MV-4-11 (cell line): ENCODE measurements at places on chromosomes 12 and 14.

DNA sequence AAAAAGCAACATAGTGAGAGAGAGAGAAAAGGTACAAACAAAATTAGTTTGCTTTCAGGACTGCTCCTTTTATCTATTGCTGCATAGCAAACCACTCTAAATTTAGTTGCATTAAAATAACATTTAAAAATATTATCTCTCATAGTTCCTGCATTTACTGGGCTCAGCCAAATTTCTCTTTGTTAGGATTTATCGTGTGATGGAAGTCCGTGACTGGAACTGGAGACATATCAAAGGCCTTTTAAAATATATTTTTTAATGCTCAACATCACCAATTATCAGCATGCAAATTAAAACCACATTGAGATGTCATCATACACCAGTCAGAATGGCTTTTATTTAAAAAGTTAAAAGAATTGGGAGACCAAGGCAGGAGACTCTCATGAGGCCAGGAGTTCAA is 107.6 kb upstream of the SYT1 start:
- DNase-seq = no peak

DNA sequence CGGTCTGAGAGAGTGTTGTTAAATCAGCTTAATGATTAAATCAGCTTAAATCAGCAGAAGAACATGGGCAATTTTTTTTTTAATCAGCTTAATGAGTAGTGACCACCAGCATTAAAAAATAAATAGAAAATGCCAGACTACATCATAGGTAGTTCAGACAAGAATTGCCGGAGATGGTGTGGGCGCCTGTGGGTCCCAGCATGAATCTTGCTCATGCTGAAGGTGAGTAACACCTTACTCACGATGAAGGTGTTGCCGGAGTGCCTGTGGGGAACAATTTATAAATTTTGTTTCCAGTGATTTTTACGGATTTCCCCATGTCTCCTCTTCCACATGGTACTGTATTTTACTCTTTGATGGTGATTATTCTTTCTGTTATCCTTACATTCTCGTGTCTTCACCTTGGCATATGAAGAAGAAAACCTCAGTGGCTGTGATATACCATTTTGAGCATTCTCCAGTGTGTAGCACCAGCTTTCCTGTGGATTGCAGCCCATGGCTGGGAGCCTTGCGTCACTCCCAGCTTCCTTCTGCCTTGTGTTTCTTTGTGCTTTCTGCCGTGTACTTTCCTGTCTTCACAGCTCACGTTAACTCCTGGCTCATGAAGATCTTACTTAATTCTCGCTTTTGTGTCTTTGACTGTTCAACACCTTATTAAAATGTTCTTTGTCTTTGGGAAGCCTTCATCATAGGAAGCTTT is 4.7 kb downstream of the TDRD9 start:
- peak; percentile 11 for DNase-seq

DNA sequence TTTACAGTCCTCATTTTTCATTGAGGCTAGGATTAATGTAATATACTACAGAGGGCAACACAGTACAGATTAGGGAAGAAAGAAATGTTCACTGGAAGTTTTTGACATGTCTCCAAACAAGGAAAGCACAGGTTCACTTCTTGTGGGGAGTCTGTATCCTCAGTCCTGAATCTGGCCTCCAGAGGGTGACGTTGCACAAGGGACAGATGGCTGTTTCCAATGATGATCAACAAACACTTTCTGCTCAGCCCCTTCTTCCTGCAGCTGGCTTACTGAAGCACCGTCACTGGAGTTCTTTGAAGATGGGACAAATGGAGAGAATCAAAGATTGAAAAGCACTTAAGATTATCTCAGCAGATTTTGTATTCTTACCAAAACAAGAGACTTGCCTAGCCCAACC is 123.3 kb upstream of the OR4E1 start:
- DNase-seq = no peak

GRCh38 chr12:75190846-75191245 is 18.8 kb downstream of the KCNC2 start:
- no peak for DNase-seq

DNA sequence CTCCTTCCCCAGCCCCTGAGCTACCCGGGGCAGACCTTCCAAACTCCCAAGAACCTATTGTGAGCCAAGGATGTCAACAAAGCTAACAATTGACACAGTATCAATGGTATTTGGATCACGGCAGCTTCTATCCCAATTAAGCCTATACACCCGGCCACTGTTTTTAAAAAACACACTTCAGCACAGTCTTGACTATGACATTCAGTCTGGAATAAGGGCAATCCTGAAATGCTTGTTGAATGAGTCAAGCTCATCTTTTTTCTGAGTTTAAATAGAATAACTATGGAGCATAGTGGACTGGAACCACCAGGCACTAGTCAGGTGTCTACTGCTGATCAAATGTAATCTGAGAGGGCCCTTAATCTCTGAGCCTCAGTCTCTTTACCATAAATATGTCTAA is 5.7 kb downstream of the DENND5B start:
- DNase-seq = no peak

DNA sequence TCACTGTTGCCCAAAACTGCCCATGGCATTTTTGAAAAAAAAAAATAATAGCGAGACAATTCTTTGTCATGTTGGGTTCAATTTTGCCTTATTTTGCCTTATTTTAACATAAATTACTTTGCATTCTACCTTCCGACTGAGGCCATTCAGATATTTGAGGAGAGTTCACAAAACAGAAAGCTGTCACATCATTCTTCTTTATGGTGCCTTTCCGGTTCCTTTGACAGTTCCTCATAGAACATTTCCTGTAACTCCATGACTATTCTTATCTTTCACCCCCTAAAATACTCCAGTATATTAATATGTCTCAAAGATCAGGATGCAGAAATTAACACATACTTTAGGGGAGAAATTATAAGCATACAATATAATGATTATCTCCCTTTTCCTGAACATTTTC is 476.7 kb downstream of the NOVA1 start:
- DNase-seq = no peak

DNA sequence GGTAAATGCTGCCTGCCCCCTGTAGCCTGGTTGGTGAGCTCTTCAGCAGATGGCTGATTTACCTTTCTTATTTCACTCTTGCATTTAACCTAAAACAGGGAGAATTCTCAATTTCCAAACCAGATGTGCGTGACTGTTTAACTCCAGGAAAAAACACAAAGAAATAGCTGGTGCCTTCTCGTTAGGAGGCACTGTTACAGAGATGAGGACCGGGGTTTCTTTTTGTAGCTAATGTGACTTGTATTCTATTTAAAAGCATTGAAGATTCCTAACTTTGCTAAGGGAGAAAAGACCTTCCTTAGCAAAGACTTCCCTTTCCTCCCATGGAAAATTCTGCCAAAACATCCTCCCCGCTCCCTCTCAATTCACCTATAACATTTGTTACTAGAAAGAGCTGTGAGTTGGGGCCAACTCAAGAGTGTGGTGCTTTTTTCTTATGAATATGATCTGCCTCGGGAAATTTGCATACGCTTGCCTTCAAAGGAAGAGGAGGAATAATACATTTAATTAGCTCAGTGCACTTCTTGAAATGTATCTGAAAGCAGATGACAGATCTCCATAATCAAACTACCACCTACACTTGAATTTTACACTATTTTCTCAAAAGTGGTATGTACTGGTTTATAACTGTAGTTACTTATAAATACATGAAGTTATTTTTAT is 102.0 kb upstream of the ARID2 start:
- DNase-seq = no peak

- DNase-seq = no peak
These were observed 78.5 kb upstream of the FZD10 start for GRCh38 chr12:130083734-130084133.

GRCh38 chr12:38490941-38491340 is 174.4 kb downstream of the ALG10B start:
- DNase-seq = no peak

- peak; percentile 31 for DNase-seq
These were observed 4.7 kb upstream of the CCER1 start for GRCh38 chr12:90959538-90960139.

DNA sequence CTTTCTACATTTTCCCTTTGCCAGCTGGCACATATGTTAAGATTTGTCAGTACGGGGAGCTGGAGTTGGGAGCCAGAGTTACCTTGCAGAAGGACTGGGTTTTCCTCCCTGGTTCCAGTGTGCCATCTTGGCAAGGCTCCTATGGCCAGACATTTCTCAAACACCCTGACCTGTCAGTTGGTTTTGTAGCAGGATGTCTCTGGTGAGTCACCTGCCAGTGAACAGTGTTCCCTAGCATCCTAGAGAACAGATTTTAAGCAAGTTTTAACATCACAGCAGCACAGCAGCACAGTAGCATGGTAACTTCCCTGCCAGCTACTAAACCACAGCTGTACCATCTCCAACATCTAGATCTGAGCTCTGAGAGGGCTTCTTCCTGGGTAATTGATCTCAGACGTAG is 26.2 kb upstream of the KTN1 start:
- DNase-seq = no peak

GRCh38 chr12:116319898-116320621 is 42.6 kb upstream of the MED13L start:
- DNase-seq = peak; percentile 87

- DNase-seq = no peak
These were observed 171.3 kb upstream of the FKBP4 start for GRCh38 chr12:2623472-2623871.

DNA sequence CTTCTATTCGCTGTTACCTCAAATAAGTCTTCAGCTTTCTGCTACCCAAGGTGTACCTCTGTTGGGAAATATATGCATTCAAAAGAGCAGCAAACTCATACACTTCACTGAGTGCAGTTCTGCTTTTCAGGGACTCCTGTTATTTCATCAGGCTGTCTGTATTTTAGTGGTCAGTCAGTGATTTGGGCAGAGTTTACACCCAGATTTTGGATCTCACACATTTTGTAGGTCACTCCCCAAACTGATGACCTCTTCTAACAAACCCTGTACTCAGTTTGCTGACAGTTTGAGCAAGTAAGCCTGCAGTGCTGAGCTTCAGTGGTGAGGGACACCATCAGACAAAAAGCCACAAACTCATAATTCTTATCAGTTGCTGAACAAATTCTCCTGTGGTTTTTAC is 8.2 kb upstream of the WASHC4 start:
- DNase-seq = peak; percentile 60

- no peak for DNase-seq
These were observed 10.2 kb downstream of the SLC25A47 start for GRCh38 chr14:100333311-100333710.

- no peak for DNase-seq
These were observed 37.2 kb downstream of the LRP6 start for GRCh38 chr12:12229556-12230092.

DNA sequence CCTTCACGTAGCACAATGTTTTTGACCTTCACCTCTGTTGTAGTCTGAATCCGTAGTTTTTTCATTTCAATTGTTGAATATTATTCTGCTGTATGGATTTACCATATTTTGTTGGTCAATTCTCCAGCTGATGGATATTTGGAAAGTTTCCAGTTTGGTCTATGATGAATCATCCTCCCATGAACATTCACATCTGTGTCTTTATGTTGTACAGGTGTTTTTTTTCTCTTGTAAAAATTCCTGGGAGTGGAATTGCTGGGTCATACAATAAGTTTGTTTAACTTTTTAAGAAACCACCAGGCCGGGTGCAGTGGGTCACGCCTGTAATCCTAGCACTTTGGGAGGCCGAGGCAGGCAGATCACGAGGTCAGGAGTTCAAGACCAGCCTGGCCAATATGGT is 36.7 kb upstream of the GNG2 start:
- no peak for DNase-seq

DNA sequence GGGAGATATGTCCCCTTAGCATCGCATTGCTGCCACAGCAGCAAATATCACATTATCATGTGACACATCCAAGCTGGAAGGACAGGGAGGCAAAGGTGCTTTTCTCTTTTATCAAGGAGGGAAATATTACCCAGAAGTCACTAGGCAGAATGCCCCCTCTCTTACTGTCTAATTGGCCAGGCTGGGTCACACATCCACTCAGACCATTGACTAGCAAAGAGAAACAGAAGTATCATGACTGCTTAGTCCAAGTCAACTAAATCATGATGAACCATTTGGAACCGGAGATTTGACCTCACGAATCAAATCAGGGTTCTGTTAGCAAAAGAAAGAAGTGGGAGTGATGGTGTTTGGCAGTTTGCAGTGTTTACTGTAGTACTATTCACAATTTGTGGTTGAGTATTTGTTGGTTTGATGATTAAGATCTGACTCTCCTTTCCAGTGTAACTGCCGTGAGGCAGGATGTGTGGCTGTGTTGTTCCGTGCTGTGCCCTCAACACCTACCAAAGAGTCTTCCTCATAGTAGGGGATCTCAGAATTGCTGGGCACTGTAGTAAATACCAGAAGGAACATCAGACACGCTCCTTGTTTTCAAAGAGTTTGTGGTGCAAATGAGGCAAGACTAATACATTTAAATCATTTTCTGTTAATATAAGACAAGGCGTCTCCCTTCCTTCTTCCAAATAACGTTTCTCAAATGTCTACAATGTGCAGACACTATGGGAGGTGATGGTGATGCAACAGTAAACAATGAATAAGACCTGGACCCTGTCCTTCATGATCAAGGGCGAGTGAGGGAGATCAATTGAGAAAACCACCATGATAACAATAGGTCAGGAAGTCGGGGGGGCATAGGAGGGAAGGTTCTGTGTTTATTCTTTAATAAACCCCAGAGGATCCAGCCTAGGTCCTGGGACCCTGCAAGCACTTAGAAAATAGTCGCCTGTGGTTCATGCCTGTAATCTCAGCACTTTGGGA is 194.4 kb upstream of the CRY1 start:
- DNase-seq = no peak

DNA sequence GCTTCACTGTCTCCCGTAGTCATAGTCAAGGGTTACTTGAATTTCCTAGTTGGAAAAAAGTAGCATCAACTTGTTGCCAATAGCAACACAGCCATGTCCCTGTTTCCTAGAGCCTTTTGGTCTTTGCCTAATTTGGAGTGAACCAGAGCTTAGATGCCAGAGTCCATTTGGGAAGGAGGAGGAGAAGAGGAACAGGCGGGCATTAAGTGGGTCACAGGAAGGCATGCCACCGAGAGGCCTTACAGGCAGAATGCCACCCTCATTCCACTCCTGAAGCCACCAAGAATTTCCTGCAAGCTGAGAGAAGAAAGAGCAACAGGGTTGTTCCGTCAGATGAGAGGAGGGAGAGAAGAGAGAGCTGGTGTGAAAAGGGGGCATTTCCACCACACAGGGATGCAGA is 339.5 kb downstream of the DPF3 start:
- DNase-seq = no peak

DNA sequence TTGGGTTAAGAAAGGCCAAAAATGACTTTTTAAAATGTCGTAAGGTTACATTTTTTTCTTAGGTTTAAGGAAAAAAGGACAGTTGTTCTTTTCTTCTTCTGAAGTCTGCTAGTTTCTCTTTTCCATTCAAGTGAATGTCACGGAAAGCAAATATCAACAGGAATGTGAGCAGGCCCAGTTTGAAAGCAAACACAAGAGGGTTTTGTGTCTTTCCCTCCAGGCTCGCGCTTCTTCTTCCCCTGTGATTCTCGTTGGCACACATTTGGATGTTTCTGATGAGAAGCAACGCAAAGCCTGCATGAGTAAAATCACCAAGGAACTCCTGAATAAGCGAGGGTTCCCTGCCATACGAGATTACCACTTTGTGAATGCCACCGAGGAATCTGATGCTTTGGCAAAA is 85.4 kb downstream of the LRRK2 start:
- DNase-seq = no peak
